ENCODE measurements at places on chromosomes 6 and 20.
A peak's percentile ranks its signal among the peaks of the same experiment; 100 is the strongest.

DNA sequence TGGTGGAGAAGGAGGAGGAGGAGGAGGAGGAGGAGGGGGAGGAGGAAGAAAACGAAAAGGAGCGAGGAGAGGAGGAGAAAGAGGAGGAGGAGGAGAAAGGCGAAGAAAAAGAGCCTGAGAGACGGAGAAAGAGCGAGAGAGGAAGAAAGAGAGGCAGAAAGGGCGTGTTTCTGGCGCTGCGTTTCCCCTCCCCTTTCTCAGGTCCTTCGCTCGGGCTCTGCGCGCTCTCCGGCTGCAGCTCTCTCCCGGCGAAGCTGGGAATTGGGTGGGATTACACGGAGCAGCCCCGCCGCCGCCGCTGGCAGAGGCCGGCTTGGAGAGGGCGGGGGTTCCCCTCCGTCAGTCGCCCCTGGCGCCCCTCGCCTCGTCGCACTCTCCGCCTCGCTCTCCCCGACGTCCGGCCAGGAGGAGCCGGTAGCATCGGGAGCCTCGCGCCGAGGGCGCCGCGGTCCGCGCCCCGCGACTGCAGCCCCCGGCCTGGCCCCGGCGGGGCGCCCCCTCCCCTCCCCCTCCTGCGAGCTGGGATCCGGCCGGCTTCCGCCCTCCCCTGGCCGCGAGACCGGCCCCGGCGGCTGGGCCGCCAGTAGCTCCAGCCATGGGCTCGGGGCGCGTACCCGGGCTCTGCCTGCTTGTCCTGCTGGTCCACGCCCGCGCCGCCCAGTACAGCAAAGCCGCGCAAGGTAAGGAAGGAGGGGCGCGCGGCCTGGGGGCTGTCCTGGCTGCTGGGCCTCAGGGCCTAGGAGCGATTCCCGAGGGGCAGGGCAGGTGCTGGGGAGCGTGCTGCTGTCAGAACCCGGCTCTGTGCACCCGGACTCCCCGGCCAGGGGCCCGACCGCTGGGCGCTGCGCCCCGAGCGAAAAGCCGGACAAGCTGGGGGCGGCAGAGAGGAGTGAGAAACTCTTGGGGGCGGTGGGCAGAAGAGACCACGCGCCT, at the start of gene SCUBE3:
SCUBE3 (plus strand) TSS at position 133 of the 933 bp plus-strand sequence; CDS start at position 596, 463 bp downstream.
- peak; percentile 17 for DNase-seq

DNA sequence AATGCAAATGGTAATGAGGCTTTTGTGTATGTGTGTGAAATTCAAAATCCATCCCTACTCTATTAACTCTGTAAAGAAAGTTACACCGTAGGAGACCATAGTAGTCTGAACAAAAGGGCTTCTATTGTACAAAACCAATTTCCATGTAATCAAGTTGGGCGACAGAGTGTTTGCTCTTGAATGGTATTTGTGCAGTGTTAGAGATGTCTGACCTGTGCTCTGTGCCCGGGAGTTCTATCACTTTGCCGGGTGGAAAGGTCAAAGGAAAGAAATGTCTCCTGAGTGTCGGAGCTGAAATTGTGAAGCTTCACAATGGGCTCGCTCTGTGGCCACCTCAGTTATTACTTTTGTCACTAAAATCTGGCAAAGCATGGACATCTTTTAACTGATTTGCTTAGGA, 312.0 kb downstream of the SAMD5 start:
- no peak for DNase-seq

DNA sequence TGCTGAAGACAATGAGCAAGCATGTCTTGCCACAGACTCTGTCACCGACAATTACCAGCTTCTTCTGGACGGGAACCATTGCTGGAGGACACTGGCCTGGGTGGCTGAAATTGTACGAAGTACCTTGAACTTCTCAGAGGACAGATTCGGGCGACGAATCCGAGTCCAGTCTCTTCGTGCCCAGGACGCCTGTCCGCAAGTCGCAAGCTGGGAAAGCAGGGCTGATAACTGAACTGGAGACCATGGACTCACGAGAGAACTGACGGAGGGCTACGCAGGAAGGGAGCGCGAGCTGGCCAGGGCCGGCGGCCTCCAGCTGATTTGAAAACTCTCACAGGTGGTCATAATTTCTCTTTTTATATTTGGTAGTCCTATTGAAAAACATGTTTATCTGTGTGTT, 1229.5 kb upstream of the MAP3K7 start:
- DNase-seq: no peak

GRCh38 chr6:25418454-25419052, 139.4 kb downstream of the CARMIL1 start:
- DNase-seq: no peak

GRCh38 chr20:16455324-16455723, 117.9 kb downstream of the KIF16B start:
- DNase-seq: no peak

DNA sequence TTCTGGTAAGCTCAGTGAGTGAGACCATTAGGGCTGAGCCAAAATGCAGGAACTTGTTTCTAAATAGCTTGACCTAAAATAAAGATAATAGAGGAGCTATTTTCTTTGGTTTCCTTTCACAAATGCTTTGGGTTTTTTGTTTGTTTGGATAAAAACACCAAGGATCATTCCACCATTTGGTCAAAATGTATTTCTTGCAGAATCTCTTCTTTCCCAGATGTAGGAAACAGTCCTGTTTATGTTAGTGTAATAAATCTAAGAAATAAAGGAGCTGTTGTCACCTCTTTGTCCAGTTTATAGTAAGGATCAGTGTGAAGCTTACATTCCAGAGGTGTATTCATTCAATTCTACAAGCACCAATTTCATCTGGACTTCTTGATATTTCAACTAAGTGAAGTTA, 297.8 kb downstream of the GJA1 start:
- no peak for DNase-seq

DNA sequence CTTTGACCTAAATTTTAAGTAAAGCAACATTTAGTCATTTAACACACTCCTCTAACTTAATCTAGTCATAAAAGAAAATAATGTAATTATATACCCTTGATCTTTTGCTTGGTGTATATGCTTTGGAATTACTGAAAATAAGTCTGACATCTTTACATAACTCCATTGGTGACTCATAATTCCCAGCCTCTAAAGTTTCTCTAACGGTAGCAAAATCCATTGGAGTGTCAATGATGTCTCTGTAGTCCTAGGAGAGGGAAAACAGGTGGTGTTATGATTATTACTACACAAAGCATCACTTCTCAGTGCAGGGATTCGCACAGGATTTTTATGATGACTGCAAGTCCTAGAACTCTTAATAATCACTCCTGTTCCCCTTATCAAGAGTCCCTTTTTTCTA, 80.2 kb downstream of the IRAK1BP1 start:
- no peak for DNase-seq

DNA sequence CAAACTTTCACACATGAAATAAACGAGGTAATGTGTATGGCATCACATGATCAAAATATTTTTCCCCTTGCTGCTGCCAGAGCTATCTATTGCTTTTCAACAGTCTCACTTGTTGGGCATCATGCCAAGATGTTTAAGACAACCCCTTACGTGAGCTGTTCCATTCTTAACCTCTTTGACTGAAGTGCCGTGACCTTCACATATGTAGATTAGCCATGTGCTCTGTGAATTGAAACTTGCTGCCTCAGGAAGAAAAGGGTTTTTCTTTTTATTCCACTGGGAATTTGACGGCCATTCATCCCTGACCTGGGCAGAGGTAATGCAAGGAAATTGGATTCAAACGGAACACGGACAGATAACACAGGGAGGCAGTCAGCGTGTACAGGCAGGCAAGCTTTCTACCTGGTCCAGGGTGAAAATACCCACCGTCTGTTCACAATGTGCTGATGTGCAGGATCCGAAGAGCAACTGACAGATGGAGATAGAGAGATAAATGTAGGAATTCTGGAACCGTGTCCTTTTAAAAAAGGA, 14.2 kb downstream of the ARID1B start:
- no peak for DNase-seq

- no peak for DNase-seq
These were observed 9.0 kb upstream of the BHLHE23 start for GRCh38 chr20:63015662-63016361.

GRCh38 chr6:123201869-123202372, 205.9 kb downstream of the CLVS2 start:
- no peak for DNase-seq

DNA sequence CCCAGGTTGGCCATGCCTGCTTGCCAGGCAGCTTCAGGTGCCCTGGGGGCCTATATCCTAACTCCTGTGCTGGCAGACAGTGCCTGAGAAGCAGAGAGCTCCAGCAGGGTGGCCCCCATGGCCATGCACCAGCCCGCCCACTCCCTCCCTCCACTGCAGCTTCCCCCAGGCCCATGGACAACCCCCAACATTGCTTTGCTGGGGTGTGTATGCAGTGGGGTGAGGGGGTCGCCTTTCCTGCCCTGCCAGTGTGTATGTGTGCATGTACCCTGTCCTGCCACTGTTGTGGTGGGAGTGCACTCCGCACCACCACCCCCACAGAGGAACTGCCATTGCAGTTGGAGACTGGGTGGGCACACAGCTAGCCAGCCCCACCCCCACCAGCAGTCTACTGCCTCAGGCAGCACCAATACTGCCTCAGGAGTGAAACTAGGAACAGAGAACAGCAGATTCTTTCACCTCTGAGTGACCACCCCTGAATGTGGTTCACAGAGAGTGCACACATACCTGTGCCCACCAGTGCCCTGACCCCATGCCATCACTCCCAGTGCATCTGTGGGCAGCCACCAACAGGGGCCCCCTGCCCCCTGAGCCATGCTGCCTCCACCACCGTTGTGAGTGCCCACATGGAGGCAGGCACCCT, 151.1 kb downstream of the LRRC1 start:
- no peak for DNase-seq

DNA sequence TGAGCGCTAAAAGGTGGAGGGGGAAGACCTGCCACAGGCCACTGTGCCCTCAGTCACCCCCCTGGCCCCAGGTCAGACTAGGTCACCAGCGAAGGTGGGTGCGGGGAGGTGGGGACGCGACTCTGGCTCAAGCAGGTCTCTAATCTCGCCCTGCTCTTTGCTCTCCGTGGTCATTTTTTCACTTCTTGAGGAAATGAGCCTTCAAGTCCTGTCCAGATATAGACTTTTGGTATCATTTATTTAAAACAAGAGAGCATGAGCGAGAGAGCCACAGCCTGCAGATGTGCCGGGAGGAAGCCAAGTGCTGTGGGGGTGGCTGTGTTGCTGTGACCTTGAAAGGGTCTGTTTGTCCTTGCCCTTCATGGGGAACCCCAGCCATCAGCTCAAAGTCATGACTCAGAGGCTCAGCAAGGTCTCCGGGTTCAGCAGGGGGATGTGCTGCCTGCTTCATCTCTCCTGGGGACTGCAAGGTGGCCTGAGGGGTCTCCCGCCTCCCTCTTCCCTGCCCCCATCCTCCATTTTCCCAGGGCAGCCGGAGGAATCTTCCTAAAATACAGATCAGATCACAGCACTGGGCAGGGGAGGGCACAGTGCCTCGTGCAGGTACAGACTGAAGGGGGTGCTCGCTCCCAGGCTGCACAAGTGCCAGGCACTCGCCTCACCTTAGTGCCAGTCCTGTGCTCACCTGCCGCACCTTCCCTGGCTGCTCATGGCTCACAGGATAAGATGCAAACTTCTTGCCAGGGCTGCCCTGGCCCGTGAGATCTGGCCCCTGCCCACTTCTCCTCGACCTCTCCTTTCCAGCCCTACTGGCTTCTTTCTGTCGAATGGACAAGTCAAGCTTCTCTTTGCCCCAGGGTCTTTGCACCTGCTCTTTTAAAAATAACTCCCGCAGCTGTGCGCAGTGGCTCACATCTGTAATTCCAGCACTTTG, 26.5 kb downstream of the SULF2 start:
- no peak for DNase-seq

- DNase-seq: no peak
These were observed 1.4 kb downstream of the PPP1R3D start for GRCh38 chr20:59938696-59939051.

- no peak for DNase-seq
These were observed 805.1 kb downstream of the KIF16B start for GRCh38 chr20:15767999-15768741.

GRCh38 chr6:170402318-170403040, 95.9 kb downstream of the FAM120B start:
- no peak for DNase-seq

DNA sequence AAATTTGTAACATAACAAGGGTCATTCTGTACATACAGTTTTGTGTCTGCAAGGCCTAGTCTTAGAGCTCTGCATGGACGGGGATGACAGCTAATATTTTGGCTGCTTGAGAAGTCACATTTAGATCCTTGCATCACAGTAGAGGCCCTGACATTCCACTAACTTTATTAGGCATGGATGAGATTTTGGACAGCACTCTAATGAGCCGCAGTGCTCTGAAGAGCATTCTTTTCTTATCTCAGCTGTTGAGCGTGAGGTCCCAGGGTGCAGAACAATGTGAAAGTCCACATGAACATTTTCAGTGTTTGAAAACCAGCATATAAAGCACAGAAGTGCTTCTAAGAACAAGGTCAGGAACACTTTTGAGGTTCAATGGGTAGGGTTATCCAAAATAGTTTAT, 58.9 kb downstream of the IPCEF1 start:
- DNase-seq: no peak

DNA sequence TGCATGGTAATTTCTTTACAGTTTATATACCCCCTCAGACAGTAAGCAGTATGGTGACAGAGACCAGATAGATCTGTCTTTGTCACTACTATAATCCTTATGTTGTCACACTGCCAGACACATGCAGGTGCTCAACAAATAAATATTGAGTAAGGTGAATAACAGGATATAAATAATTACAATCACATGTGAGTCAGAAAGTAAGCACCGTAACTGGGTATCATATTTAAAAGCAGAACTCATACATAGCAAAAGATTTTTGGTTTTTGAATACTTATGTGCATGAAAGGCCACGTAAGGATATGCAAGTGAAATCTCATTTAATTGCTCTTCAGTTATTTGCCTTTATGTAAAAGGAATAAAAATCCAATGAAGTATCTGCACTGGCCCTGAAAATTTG, 17.4 kb downstream of the CNBD2 start:
- DNase-seq: no peak

GRCh38 chr6:9943986-9944385, 470.9 kb downstream of the TFAP2A start:
- no peak for DNase-seq

DNA sequence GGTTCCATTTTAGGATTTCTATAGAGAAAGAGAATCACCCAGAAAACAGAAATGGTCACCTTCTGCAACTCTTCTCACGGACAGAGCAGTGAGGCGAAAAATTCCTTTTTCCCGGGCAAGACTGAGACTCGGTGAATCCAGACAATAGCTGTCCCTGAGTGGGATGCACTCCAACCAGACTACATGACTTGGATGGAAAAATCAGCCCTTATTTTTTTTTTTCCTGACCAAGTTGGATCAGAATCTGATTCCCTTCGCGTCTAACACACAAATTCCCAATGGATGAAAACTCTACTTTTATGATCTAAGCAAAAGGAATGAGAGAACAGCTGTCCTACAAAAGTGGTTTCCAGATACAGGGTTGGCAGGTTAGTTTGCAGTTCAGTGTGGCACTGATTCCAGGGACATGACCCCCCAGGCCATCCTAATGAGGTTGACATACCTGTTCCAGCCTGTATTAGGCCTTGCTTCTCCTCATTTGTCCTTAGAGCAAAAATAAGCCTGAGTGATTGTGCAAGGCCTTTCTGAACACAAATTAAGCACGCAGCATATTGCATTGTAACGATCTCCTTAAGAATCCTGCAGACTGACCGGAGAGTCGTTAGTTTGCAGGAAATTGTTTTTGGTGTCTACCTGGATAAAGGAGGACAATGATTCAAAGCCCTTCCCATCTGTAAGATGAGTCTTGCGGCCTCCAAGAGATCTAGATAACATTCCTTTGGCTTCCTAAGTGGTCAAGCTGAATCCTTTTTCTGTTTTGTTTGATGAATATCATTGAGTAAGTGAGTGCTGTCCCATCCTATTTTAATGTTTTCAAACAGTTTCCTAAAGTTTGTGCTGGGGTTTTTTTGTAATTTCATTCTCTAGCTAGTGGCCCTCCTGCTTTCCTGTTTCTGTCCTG, 1.5 kb upstream of the NEDD9 start:
- DNase-seq: no peak

GRCh38 chr20:57001126-57001767, 265.2 kb downstream of the BMP7 start:
- DNase-seq: no peak

Measured in GM18507 (cell line).